KBM-7 (cell line): ENCODE measurements at places on chromosomes 5 and 9.

GRCh38 chr9:656926-657568 lies 184.4 kb upstream of the DMRT1 start:
- DNase-seq: peak; percentile 42

GRCh38 chr9:112006361-112007020 lies 109.9 kb downstream of the UGCG start:
- DNase-seq: no peak

DNA sequence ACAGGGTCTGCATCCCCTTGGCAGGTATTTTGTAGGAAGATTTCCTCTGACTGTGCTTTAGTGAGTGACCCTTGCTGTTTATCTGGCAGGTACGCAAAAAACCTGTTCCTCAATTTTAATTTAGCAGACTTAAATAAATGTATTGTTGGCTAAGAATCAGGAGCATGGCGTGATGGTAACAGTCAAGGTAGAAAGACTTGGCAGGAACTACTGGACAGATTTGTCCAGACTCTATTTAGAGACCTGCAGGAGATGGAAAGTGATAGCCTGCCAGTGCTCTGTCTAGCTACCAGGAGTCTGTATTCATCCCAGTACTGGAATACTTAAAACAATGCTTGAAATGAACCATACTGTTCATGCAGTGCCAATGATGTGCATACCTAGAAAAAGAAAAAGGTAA lies 78.8 kb upstream of the MAST4 start:
- no peak for DNase-seq

- DNase-seq: no peak
These were observed 830 bp downstream of the PRRC1 start for GRCh38 chr5:127518319-127518621.

DNA sequence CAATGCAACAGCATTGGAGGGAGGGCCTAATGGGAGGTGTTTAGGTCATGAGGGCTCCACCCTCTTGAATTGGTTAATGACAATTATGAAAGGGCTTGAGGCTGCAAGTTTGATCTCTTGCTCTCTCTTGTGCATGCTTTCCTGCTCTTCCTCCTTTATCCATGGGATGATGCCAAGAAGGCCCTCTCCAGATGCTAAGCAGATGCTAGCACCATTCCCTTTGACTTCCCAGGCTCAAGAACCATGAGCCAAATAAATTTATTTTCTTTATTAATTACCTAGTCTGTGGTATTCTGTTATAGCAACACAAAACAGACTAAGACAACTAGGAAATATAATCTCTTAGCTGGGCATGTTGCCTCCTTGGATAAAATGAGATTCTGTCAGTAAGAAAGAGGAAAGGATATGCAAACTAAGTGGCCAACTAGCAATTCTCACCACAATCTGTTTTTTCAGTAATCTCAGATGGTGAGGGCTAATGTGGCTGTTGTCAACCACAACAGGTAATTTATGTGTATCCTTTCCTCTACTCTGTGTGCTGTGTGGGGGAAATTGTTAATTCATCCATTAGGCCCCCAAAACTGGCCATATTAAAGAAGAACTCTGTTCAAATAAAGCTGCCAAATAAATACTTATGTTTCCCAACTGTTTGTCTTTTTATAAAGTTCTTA lies 269.1 kb upstream of the CD180 start:
- no peak for DNase-seq

- DNase-seq: peak; percentile 26
These were observed 202.7 kb downstream of the ATP10B start for GRCh38 chr5:160649304-160649703.

GRCh38 chr5:159616952-159617351 lies 286.7 kb upstream of the IL12B start:
- no peak for DNase-seq

- no peak for DNase-seq
These were observed 471.0 kb upstream of the MEF2C start for GRCh38 chr5:89353837-89354551.

GRCh38 chr5:138515556-138516245 lies 27.3 kb downstream of the ETF1 start:
- no peak for DNase-seq

GRCh38 chr9:129490583-129491486 lies 130.1 kb downstream of the C9orf50 start:
- DNase-seq: no peak

DNA sequence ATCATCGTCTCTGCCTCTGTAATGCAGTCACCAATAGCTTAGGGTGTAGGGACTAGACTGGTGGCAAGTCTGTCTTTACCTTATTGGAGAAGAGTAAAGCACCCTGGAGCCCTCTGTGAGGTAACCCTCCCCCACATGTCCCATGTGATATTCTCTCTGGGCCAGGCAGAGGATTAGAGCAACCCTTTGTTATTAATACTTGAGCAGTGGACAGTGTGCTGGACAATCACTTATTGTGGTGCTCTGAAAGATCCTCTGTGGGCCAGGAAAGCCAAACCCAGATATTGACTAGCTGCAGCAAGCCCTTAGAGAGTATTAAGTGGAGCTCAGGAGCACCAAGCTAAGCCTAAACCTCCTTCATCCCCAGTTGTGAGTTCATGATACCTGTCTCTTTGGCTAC lies 139.7 kb upstream of the RUSC2 start:
- DNase-seq: no peak
